ENCODE measurements at places on chromosomes 4 and X. TPM values are rescaled to one million over a fixed set of nuclear protein-coding genes. Genes with fewer than 3 reads are reported as not detected.

Gene SSX4
- total RNA-seq = not detected

Gene MAGEB2
- not detected for total RNA-seq

Gene AIMP1
- 27.5 TPM for total RNA-seq

Gene CTAG1B
- total RNA-seq = not detected

Gene TCEAL6
- not detected for total RNA-seq

Gene SPP1
- total RNA-seq = 0.18 TPM

Gene KLHL4
- 1.7 TPM for total RNA-seq

Gene XIAP
- total RNA-seq = 30.0 TPM

Gene ADGRG2
- under 0.01 TPM for total RNA-seq

DNA sequence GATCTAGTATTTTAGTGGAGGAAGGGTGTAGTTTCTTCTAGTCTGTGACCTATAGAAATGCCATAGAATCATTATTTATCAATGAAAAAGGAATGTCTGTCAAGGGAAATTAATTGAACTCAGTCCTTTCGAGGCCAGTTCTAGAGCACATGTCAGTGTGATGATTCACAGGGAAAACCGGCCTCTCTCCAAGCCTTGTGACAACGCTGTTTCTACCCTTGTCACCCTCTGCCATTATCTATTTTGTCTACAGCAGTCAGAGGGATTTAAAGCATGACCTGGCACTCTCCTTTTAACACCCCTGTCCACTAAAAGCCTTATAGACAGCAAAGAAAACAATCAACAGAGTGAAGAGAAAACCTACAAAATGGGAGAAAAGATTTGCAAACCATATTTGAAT is 119.8 kb downstream of the DRD5 start:
- DNase-seq = no peak

DNA sequence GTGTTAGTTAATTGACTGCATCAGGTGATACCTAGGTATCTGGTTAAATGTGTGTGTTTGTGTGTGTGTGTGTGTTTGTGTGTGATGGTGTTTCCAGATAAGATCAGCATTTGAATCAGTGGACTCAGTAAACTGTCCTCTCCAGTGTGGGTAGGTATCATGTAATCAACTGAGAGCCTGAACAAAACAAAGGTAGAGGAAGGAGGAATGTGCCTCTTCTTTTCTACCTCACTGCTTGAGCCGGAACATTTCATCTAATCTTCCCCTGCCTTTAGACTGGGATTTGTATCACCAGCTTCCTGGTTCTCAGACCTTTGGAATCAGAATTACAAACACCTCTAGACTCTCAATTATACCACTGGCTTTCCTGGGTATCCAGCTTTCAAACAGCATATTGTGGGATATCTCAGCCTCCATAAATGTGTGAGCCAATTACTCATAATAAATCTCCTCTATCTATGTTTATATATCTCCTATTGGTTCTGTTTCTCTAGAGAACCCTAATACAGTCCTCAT is 120.5 kb downstream of the TBCK start:
- no peak for DNase-seq

GRCh38 chr4:166535865-166536264 is 662.8 kb downstream of the TLL1 start:
- DNase-seq = no peak

DNA sequence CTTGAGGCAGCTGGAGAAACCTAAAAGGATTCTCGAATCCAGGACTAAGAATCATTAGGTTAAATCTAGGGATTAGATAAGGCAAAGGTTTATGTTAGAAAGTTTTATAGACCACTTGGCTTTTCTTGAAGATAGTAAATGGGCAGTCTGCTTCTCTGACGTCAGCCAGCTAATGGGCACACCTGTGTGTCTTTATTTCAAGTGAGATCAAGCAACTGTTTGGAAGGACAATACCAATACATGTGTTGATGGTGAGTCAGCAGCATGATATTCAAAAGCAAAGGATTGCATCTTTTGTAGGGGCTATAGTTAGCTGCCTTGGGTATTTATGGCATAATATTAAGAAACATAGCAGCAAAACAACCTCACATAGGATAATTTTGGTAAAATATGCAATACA is 46.5 kb upstream of the GRPR start:
- DNase-seq = no peak

DNA sequence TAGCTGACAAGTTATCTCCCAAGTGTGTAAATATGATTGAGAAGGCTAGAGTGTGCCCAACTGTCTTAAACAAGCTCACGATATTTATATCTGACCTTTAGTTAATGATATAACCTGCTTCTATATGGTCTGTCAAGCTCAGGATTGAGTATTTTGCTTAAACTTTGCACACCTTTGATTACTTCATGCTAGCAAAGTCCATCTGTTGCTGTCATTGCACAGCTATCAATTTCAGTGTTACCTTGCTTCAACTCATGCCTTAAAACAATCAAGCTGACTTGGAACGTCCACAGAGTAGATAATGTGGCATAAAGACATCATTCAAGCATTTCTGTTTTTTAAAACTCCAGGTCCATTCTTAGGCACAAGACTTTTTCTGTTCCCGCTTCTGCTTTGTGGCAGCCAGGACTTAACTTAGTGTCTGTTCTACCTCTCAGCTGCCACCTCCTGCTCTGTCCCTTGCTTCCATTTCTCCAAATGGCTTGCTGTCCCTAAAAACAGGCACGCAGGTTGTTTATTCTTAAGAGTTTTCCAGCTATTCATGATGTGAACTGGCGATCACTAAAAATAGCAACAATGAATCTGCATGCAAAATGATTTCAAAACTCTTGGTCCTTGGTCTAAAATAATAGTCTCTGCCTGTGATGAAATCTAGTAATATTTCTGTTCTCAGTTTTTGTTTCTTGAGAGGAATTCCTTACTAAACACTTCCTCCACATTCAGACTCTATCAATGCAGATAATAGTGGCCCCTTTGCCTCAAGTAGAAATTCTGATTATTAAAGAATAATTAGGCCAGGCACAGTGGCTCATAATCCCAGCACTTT is 16.3 kb upstream of the NEIL3 start:
- no peak for DNase-seq

GRCh38 chr4:41820473-41820872 is 71.9 kb upstream of the PHOX2B start:
- DNase-seq = no peak

- no peak for DNase-seq
These were observed 1171.0 kb upstream of the PCDH10 start for GRCh38 chr4:131978120-131978519.

DNA sequence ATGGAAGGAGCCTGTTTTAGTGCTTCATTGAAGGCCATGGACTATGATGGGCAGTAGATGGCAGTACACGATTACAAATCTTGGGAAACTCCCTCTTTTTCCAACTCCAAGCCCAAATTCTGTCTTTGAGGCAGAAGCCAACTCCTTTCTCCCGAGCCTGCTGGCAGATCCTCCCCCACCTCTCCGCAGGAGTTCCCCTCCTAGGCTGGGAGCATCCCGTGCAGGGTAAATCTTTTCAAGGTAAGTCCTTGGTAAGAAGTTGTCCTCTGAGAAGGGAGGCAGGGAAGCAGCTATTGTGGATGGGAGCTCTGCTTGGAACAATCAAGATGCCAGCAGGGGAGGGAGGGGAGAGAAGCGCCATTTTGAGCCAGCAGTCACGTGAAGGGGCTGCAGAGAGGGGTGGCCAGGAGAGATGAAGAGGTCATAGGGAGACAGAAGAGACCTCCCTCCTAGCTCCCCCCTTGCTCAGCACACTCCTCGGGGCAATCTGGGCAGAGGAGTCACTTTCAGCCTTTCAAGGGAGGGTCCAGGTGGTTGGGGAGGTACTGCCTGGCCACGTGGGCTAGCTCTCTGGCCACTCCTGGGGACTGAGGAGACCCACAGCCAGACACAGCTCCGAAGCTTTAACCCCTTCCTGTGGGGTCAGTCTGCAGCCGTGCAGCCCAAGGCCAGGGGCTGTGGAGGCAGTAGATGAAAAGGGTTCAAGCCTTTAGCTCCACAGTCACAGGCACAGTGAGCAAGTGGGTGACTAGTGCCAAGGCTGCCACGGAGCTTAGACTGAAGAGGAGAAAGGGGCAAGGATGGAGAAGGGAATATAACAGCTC is 9.6 kb downstream of the CC2D2A start:
- peak; percentile 89 for DNase-seq

- peak; percentile 92 for DNase-seq
These were observed 281.6 kb downstream of the SLC7A11 start for GRCh38 chr4:137960371-137961050.

DNA sequence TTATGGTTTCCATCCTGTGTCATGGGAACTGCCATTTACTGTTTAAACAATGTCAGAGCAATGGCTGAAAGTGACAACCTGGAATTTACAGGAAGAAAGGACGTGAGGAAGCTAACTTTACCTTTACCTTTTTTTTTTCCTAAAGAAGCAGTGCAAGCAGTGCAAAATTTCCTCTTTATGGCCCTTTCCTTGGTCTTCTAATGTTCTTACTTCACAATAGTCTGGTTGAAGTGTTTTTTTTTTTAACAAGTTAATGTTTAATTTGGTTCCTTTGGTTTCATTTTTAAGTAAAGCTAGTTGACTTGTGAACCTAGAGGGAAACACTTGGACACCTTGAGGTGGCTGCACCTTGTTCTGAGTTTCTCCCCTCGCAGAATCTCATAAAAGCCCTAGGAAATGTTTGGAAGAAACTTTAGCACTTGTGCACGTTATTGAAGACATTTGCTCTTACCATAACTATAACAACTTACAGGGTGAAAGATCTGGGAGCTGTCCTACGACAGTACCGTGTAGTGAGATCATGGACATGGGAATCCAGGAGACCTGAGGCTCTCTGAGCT is 1.8 kb downstream of the SGMS2 start:
- DNase-seq = no peak

GRCh38 chr4:128574706-128575105 is 234.8 kb upstream of the JADE1 start:
- DNase-seq = peak; percentile 68

GRCh38 chr4:186416451-186417060 is 138.8 kb downstream of the MTNR1A start:
- DNase-seq = no peak

DNA sequence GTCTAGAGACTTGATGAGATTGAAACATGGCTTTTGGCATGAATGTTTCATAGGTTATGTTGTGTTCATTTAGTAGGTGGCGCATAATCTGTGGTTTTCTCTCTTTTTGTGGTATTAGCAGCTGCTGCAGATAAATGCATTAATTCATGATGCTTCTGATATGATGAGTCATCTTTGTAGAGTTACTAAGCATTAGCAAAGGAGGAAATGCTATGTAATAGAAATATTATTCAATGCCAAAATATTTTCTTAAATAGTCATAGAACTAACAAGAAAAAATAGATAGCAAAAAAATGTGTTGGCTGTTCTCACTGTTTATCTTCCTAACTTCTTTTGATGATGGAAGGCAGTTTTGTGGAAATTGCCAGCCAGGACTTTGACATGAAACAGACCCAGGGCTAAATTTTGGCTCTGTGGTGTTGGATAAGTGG is 3.6 kb downstream of the ZXDB start:
- peak; percentile 85 for DNase-seq

DNA sequence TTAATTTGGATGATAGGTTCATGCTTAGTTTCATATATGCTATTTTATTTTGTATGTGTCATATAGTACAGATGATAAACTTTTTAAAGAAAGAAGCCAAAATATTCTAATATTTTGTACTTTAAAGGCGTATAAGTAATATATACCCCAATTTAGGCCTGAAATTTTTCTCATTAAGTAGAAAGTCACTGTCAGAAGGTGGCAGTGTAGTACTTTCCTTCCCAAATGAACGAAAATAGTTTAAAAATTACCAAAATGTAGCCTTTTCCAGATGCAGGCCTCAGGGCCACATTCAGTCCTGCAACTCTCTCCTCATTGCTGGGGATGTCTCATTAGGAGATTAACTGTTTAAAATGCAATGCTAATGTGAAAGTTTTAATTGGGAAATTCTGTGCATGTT is 1263.6 kb downstream of the C4orf33 start:
- DNase-seq = peak; percentile 35

- DNase-seq = peak; percentile 59
These were observed 33.9 kb upstream of the STIM2 start for GRCh38 chr4:26826721-26827120.

- DNase-seq = peak; percentile 52
These were observed 58.3 kb downstream of the MID1IP1 start for GRCh38 chrX:38859602-38860001.

GRCh38 chr4:145779319-145779801 is 99.4 kb downstream of the C4orf51 start:
- no peak for DNase-seq

DNA sequence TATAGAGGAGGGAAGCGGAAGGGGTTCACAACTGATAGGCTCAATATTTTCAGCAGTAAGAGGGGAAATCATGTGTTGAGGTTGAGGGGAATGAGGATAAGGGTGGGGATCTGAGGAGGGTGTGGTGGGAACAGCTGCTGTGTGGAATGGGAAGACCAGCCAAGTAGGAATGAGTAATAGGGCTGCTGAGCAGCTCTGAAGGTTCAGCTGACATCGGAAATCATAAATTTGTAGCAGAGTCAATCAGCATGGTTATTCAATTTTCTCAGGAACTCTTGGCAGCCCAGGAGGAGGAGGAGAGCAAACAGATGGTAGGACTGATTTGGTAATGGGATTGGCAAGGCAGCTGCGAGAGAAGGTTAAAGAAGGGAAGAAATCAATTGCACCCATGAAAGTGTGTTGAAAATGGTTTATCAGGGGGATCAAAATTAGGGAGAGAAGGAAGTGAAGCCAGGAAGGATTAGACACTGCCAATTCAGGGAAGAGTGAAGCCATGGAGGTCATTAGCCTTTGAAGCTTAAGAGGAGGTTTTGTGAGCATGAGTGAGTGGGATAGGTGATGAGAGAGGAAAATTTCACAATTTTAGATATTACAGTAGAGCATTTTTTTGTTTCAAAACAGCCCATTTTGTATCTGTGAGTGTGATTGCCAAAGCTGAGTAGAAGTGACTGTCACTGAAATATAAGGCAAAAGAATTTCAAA is 82.6 kb downstream of the PCDH7 start:
- peak; percentile 38 for DNase-seq

DNA sequence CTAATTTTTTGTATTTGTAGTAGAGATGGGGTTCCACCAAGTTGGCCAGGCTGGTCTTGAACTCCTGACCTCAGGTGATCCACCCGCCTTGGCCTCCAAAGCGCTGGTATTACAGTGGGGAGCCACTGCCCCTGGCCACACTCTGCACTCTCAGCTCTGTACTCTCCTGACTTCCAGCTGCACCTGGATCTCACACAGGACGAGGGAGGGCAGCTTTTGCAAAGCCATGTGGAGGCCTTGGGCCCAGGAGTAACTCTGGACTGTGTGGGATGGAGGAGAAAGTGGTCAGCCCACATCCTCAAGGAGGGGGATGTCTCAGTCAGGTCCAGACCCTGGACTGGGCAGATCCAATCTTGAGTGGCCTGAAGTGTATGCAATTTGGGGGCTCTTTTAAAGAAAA is 23.0 kb downstream of the NAT8L start:
- no peak for DNase-seq

DNA sequence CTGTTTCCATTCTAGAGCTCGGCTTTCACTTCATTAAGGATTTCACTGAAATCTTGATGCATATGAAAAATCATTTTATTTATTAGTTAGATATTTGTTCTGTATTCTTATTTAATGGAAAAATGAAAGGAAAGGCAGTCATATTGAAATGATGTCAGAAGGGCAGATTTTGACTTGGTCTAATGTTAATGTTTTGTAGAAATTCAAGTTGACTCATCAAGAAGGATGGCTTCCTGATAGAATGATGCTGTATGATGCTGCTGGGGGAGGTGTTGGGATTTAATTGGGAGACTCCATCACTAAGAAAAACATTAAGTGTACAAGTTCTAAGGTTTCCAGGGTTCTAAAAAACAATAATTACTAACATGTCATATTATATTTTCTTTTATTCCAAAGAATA is 204.8 kb downstream of the PDGFC start:
- peak; percentile 60 for DNase-seq

GRCh38 chr4:78667325-78667724 is 108.8 kb upstream of the BMP2K start:
- no peak for DNase-seq

- peak; percentile 81 for DNase-seq
These were observed 34.5 kb upstream of the FAM9C start for GRCh38 chrX:13078739-13079444.

All from IMR-90 (cell line).